ENCODE measurements at places on chromosomes 6 and 20. TPM values are rescaled to one million over a fixed set of nuclear protein-coding genes. Genes with fewer than 3 reads are reported as not detected.
A peak's percentile ranks its signal among the peaks of the same experiment; 100 is the strongest.

The SIRPB1 gene
- polyA plus RNA-seq = 0.63 TPM

The POU3F2 gene
- 0.09 TPM for polyA plus RNA-seq

DNA sequence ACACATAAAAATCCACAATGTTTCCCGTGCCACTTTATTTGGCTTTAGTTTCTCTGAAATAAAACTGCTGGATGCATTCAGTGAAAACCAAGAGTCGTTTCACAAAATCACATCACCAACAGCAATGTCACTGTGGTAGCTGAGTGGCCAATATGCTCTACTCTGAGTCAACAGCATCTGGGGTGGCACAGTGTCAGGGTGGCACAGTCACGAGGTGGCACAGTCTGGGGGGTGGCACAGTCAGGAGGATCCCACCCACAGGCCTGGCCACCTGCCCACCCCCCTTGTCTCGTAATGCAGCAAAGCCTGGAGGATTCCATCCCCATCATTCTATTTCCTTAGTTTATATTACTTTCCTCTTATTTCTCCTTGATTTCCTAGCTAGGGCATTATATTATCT is 87.0 kb downstream of the ANKRD60 start:
- no peak for DNase-seq

DNA sequence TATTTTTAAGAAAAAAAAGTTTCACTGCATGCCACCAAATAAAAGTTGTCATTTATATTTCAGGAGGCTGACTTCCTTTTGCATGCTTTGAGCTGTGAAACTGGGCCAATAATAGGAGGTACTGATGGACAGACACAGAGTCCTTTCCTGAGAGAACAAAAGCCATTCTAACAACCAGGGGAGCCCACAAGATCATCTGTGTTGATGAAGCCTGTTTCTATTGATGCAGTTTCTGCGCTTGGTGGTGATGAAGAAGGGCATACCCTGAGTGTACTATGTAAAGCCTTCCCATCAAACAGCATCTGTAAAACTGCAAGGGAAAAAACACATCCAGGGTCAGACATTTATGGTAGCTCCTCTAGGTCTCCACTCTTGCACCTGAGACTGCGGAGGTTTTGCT is 34.8 kb downstream of the ABHD12 start:
- DNase-seq = no peak

DNA sequence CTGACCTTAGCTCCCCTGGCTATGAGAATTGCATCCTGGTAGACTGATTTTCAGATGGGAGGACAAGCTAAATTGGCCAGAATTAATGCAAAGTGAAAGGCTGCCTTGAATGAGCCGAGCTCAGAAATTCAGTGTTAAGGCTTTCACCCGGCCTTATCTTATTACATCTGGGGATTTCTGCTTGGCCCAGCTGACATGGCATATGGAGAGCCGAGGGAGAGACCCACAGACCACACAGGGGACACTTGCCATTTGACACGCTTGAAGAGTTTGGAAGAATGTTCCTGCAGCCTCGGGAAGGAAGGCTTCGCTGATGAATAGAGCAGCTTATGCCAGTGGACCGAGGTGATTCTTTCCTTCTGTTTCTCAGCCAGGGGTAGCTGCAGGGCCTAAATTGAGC is 9.0 kb downstream of the MOCS3 start:
- DNase-seq = no peak

GRCh38 chr6:28794175-28795002 is 129.4 kb downstream of the TRIM27 start:
- peak; percentile 30 for DNase-seq

DNA sequence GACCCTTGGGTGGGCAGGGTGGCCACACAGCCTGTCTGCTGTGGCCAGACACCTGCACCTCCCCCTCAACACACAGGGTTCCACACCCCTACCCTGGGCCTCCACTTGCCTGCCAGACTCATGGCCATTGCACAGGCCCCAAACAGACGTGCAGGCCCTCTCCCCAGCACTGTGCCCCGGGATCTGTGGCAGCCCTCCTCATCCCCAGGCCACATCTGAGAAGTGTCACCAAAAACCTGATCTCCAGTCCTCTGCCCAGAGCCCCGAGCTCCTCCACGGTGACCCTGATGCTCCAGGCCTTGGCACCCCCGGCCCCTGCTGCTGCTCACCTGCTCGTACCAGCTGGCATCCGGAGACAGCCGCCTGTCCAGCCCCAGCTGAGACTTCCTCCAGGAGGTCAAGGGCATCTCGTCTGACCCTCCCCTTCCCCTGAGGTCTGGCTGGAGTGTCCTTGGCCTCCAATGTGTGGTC is 160.1 kb downstream of the DLL1 start:
- no peak for DNase-seq

DNA sequence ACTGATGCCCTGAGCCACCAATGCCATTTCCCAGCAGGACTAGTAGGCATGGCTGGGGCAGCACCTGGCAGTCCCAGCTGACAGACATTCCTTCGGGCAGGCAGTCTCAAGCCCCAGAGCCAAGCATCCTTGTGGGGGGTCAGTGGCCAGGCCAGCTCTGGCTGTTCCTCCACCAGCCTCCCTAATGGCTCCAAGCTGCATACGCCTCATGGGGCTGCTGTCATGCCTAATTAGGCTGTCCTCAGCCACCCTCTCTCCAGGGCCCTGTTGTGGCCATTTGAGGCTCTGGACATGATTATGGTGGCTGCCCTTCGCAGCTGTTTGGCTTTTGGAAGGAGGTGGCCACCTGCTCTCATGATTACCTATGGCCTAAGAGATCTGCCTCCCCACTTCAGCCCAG is 79.4 kb downstream of the DLGAP4 start:
- DNase-seq = no peak

DNA sequence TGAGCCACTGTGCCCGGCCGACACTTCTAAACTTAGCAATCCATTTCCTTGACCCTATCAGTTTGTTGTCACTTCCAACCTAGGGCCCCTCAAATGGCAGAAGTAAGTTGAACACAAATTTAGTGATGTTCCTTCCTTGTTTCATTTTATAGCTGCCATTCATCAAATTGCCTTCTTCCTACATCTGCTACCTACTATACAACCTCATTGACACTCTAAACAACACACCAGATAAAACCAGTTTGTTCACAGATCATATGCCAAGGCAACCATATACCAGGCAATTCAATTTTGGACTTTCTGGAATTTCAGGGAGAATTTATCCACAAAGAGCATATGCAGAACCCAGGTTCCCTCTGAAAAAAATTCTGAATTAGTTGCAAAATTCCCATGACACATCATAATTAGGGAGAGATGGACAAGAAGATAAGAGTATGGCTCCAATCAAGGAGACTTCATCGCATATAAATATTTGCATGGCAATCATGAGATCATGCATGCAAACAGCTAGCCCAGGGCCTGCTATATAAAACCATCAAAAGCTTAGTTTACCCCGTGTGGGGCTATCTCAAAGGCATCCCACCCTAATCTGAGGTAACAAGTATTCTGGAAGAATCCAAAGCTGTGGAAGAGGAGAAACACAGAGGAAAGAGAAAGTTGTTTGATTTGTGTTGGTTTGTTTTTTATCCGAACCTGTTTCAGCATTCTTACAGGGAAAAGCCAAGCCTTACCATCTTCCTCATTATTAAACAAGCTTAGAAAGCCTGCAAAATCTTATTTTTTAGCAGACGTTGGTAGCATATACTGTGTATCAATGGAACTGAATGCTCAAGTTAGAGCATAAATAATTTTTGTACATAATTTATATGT is 132.8 kb upstream of the TNFAIP3 start:
- no peak for DNase-seq

DNA sequence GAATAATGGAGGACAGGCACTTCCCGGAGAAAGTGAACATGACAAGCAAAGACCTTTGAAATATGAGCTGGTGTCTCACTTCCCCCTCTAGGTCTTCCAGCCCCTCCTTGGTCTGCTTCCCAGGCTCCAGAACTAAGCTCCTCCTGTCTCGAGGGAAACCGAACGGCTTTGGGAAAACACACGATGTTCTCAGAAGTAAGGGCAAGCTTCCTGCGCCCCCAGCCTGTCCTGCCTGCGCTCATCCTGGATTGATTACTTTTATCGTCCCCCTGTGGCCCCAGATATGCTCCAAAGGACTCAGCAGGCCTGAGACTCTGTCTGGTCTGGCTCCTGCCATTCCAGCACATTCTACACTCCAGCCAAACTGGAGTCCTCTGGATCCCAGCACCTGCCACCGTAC is 83.4 kb downstream of the ZNF217 start:
- DNase-seq = peak; percentile 68

GRCh38 chr6:23704479-23705052 is 421.4 kb upstream of the NRSN1 start:
- peak; percentile 45 for DNase-seq
